ENCODE measurements at places on chromosomes 3 and 15.

DNA sequence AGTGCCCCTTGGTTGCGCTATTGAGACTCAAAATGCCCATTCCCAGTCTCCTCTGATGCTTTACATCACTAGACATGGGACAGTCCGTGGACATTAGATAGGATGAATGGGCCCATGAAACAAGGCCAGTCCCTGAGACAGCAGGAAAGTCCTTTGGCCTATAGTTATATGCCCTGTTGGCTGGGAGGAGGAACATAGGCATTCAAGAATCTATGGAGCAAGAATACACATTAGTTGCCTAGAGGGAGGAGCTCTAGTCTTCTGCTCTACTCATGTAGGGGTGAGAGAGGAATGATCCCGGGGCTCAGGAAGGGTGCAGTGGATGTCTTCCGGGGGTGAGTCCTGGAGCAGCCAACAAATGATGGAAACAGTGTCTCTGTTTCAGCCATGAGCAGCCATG is 58.0 kb upstream of the LRTM1 start:
- ATAC-seq: no peak

GRCh38 chr15:59158701-59159034 is 48.0 kb upstream of the LDHAL6B start:
- no peak for ATAC-seq

DNA sequence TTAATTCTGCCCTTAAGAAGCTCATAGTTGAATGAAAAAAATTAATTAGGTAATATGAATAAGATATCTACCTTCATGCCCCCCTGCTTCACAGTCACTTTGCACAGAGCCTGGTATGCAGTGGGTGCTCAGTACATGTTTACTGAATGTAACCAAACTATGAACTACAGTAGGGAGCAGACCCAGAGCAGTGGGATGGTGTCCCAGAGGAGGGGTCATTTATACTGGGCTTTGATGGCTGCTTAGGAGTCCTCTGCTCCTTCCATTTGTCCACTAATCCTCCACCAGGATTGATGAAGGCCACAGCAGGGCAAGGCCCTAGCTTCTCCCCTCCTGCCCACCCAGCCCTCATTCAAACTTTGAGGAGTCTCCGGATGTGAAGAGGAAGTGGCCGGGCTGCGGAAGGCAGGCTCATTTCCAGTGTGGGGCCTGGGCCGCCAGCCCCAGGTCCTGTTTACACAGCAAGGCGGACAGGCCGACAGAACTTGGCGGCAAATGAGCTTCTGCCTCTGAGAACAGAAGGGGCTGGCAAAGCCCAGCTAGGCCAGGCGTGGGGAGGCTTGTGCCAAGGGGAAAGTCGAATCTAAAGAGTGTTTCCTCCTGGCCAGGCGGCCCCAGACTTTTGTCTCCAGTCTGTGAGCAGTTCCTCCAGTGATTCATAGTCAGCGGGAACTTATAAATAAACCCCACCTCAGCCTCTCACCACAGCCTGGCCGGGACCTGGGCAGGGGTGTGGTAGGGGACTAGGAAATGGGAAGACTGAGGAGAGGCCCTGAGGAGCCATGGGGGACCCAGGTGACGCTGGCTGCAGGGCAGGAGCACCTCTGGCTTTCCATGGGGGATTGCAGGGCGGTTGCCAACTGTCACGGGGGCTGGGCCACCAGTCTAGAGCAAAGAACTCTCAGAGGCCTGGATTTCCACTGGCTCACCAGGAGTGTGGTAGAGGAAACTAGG is 51.6 kb upstream of the LCTL start:
- ATAC-seq: peak; percentile 36

GRCh38 chr3:29451920-29452319 is 171.0 kb downstream of the RBMS3 start:
- ATAC-seq: no peak

GRCh38 chr3:21273259-21274025 is 477.6 kb downstream of the ZNF385D start:
- ATAC-seq: peak; percentile 68

DNA sequence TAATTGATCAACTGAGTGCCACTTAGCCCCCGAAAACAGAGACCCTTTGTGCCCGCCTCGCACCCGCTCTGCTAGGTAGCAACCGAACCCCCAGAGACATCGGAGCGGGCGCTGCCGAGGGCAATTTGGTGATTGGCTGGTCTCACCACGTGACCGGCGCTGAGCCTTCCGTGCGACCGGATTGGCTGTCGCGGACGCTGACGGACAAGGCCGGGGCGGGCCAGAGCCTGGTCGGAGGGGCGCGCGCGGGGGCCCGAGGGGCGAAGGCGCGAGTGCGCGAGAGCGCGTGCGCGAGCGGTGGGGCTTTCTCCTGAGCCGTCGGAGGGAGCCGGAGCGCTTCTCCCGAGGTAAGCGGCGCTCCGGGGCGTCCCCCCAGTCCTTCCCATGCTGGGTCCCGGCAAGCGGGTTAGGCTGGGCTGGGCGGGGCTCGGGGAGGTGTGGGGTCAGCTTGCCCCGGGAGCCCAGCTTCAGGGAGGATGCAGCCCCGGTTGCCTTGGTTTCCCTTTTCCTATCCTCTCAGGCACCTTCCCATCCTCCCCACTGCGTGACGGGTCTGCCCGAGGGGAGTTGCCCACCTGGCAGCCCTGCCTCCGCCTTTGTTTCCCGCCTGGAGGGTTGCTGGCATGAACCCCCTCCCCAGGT is at the start of gene TMEM108:
TSS of gene TMEM108 (plus strand) at position 303 of the 642 bp plus-strand sequence.
- peak; percentile 88 for ATAC-seq

DNA sequence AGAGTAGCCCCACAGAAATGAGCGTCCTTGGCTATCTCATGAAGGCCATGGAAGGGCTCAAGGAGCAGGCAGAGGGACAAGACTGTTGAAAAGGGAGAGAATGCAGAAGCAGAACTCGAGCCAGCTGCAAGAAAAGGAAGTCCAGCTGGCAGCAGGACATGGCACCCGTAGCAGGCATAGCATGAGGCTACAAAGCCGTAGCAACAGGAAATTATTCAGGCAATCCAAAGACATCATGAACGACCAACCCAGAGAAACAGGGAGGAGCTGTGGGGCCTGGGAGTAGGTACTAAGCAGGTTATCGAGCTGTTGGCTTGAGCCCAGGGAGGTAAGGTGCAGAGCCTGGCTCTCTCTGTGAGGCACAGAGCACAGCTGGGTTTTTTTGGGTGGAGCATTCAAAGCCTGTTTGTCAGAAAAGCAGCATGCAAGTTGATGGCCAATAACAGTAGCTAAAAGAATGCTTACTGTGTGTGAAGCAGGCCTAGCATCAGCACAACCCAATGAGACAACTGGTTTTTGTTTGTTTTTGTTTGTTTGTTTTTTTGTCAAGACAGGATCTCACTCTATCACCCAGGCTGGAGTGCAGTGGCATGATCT is 144.0 kb upstream of the SMAD3 start:
- no peak for ATAC-seq

- no peak for ATAC-seq
These were observed 295.7 kb downstream of the SOX2 start for GRCh38 chr3:182007441-182007840.

GRCh38 chr3:121985846-121986245 is 36.2 kb downstream of the ILDR1 start:
- no peak for ATAC-seq

- ATAC-seq: no peak
These were observed 68.3 kb downstream of the CD47 start for GRCh38 chr3:108022256-108023150.

DNA sequence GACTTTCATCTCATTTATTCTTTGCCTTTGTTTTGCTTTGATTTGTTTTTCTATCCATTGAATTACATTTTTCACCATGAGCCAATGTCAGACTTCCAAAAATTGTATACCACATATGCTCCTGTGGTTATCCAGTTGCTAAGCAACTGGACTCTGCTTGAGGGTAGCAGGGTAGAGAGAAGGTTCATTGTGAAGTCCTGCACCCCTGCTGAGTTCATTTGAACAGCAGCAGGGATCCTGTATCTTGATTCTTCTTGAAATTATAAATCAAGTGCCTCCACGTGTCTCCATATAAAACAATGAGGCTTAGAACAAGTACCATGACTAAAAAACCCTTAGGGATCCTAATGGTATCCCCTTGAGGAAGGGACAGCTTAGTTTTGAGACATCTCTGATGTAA is 449.3 kb downstream of the ROBO2 start:
- no peak for ATAC-seq

DNA sequence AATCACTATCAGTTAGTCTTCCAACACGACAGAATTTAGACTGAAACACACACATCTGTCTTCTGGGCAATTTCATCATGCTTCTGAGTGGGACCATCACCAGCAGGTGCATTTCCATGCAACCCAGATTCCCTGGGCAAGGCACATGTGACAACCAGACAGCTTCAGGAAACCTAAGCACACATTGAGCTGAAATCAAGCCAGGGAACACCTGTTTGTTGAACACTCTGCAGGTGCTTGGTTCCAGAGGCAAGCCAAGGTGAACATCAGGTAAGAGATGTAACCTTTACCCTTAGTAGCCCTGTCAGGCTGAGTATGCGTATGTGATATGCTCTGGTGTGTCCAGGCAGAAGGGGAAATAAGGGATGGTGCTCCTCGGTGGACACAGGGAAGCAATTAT is 3.3 kb upstream of the PSMD2 start:
- ATAC-seq: no peak

- ATAC-seq: no peak
These were observed 6.7 kb downstream of the ITIH1 start for GRCh38 chr3:52784021-52784621.

DNA sequence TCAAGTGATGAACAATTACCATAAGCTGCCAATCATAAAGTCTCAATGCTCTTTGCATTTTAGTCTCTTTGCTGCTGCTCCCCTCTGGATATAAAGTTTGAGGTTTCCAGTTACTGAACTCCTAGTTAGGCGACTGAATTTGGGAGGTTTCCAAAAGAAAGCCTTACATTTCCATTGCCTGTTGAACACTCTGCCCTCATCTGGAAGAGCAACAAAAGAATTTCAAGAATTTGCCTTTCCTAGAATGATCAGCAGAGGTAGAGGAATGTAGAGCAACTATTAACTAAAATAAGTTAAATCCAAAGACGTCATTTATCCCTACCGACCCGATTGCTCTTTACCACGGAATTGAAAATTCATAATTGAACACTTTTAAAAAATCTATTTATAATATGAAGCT is 53.4 kb upstream of the PRICKLE2 start:
- peak; percentile 60 for ATAC-seq

DNA sequence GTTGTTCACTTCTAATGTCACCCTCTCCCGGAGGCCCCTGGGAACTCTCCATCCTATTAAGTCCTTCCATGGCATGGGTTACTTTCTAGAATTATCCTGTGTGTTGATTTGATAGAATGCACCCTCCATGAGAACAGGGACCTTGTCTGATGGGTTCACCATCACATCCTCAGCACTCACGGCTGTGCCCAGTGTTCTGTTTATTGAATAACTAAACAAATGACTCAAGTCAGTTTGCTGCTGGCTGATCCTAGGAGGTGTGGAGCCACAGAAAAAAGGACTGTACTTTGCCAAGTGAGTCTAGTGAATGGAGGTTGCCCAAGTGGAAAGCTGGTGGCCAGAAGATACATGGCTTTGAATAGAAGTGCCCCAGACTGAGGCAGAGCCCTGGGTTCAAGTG is 48.5 kb upstream of the RAB6B start:
- ATAC-seq: peak; percentile 2

- no peak for ATAC-seq
These were observed 80.6 kb downstream of the MYLK start for GRCh38 chr3:123803521-123803920.

GRCh38 chr3:136069933-136070332 is 104.4 kb downstream of the PPP2R3A start:
- ATAC-seq: no peak

GRCh38 chr15:48221261-48221660 is 15.2 kb downstream of the SLC12A1 start:
- no peak for ATAC-seq

DNA sequence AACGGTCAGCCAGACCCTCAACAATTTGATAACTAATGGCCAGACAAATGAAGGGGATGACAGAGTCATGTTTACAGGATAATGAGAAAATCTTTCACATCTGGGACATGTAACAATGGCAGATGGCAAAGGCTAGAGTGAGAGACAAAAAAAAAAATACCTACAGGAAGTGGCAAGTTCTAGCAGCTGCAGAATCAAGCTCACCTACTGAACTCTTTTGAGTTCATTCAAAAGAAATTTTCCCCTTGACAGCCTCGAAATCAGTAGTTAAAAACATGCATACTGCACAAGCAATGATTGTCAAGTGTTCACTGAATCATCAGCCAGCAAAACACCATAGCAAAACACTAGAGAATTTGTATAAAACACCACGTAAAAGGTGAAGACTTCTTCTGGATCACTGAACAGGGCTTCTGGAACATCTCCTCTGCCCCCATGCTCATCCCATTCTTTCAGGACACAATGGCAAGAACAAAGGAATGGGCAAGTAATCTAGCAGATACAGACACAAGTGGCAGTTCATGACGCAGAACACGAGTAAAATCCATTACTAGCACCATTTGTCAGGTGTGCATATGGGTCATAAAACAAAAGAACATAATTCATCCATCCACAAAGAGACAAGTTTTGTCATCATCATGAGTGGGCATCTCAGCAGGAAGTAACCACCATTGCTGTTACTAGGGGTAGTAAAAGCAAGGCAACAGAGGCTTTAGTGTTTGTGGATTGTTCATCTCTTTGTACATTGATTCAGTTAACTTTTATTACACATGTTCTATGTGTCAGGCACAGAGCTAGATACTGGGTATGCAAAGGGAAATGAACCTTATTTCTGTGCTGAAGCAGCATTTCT is 13.8 kb upstream of the KCNMB2 start:
- no peak for ATAC-seq

DNA sequence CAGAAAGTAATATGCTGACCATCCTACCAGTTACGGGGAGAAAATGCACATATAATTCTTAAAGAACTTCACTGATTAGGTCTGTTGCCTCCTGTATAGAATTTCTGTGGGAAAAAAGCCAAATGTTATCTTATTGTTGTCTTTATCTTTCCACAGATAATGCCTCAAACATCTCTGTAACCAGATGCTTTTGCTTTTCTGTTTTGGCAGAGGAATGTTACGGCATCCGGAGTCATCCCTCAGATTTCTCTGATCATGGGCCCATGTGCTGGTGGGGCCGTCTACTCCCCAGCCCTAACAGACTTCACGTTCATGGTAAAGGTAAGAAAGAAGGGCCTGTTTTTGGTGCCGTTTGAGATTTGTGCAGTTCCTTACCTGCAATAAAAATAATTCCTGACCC is 33.5 kb downstream of the PCCB start:
- no peak for ATAC-seq

GRCh38 chr3:185659942-185660921 is 74.1 kb downstream of the SENP2 start:
- ATAC-seq: peak; percentile 49

GRCh38 chr15:92666780-92667179 is 11.2 kb upstream of the FAM174B start:
- ATAC-seq: no peak

DNA sequence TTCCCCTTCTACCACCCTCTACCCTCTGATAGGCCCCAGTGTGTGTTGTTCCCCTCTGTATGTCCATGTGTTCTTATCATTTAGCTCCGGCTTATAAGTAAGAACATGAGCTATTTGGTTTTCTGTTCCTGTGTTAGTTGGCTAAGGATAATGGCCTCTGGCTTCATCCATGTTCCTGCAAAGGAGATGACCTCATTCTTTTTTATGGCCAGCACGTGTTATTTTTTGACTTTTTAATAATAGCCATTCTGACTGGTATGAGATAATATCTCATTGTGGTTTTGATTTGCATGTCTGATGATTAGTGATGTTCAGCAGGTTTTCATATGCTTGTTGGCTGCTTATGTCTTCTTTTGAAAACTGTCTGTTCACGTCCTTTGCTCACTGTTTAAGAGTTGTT is 63.1 kb upstream of the NPHP3 start:
- no peak for ATAC-seq
